AG04450 (cell line): ENCODE measurements at places on chromosomes 16 and 17.

- no peak for DNase-seq
Measured at GRCh38 chr16:26708428-26708827, 358.3 kb upstream of the C16orf82 start.

DNA sequence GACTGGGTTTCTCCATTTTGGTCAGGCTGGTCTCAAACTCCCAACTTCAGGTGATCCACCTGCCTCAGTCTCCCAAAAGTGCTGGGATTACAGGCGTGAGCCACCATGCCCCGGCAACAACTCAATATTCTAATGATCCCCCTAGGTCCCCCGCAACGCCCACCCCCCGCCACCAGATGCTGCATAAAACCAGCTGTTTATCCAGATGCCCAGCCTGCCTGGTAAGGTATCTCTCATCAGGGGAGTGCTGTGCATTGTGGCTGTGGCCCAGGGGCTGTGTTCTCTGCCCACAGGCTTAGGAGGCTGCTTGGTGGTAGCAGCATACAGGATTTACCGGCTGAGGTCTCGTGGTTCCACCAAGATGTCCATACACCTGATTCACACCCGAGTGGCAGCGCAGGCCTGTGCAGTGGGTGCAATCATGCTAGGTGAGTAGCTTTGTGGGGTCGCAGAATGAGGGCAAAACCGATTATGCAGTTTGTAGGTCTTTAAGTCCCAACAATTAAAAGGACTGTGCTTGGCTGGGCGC is 1.3 kb downstream of the HIGD1B start:
- DNase-seq: no peak

DNA sequence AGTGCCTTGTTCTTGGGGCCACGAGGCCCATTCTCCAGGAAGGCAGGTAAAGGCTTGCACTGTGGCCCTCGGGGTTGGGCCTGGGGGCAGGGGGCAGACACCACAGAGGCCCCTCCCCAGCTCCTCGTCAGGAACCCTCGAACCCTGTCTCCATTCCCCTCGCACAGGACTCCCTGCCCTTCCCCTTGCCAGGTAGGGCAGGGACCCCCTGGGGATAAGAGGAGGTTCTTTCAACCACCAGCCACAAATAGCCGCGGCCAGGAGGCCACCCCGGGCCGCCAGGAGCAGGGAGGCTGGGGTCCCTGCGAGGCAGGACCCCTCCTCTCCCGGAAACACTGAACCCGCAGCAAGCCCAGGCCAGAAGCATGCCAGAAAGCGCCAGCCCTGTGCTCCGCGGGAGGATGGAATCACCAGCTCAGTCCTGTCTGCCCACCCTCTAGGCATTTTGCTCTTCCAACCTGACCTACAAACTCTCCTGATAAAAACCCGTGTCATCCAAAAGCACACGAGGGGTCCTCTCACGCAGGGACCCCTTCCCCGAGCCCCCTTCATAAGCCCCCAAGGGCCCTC is 45.6 kb downstream of the SLC47A1 start:
- DNase-seq: no peak

DNA sequence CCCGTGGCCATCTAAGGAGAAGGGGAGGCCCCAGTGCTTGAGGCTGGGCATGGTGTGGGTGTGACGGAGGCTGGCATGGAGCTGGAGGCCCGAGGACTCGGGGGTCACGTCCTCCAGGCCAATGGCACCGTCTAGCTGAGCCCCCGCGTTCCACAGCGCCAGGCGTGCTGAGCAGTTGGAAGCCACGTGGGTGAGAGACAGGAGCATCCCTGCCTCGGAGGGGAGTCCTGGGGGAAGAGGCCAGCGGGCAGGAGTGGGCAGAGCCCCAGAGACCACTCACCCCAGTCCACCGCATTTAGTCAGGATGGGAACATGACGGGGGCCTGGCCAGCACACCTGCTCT is 78.8 kb downstream of the RMI2 start:
- DNase-seq: no peak

DNA sequence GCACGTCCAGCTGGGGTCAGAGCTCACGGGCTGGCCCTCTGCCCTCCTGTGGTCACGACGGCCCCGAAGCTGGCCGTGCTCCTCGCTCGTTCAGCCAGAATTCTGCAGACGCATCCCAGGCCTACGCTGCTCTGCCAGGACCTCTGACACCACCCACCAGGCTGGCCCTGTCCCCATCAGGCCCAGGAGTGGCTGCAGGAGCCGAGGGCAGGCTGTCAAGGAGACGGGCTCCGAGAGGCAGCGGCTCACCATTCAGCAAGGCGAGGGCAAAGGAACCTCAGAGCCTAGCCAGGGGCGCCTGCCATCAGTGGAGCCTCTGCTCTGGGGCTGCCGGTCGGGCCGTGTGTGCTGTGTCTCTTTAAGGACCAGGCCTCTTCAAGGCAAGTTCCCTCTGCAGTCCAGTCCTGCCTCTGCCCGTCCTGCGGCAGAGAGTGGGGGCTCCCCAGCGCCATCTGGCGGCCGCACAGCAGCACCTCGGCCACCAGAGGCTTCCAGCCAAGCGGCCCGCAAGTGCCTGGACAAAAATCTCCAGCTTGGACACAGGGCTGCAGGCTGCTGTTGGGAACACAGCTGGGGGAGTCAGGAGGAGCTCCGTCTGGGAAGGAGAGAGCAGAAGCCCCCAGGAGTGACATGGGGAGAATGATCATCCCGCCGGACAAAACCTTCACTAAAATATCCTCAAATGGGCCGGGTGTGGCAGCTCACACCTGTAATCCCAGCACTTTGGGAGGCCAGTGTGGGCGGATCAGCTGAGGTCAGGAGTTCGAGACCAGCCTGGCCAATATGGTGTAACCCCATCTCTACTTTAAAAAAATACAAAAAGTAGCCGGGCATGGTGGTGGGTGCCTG is 7.4 kb upstream of the ABR start:
- DNase-seq: peak; percentile 79

DNA sequence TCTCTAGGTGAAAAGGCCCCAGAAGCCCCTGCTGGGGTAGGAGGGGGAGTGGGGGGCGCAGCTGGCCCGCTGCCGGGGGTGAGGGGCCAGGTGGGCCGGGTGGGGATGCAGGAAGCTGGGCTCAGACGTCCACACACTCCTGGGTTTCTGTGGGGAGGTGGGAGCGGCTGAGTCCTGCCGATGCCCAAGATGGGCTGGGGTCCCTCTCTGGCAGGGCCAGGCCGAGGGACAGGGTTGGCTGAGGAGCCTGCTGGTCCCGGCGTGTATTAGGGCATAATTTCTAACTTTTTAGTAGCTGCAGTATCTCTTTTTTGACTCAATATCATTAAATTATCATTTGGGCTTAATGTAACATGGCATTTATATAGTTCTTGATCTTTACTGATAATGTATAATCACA is 121.4 kb upstream of the CORO6 start:
- DNase-seq: no peak

DNA sequence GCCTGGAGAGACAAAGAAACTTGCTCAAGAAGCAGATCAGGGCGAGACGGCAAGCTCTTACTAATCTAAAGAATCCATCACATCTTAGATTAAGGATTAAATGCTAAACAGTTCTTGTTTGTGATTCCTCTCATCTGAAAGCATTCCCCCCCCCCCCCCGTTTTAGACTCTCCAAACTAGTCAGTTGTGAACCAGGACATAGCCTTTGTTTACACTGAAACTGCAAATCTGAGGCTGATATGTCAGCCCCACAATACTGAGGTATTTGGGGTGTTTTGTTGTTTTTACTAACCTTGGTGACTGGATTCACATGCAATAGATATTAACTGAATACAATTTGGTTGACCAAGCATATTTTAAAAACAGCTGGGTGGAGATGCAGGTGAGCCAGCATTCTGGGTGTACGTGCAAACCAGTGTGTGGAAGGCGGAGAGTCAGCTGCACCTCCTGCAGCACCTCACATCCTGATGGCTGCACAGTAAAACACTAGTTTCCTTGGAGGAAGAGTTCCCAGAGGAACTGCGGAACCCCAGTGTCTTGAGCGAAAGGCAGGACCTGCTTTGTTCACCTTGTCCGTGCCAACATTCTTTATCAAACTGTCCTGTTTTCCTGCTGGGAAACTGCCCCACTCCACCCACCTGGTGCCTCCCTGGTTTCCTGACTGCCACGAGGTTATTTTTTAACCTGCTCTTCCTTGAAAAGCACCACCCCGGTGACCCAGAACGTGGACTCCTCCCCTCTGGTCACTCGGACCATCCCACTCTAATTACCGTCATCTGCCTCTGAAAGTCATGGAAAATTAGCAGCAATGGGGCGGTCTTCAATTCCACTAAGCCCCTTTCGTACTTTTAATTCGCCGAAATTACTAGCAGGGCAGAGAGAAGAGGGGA is 1.2 kb upstream of the YPEL2 start:
- DNase-seq: no peak

- no peak for DNase-seq
Measured at GRCh38 chr16:84332975-84333684, 35.2 kb upstream of the ATP2C2 start.

- no peak for DNase-seq
Measured at GRCh38 chr16:7408700-7409365, 76.2 kb downstream of the RBFOX1 start.

DNA sequence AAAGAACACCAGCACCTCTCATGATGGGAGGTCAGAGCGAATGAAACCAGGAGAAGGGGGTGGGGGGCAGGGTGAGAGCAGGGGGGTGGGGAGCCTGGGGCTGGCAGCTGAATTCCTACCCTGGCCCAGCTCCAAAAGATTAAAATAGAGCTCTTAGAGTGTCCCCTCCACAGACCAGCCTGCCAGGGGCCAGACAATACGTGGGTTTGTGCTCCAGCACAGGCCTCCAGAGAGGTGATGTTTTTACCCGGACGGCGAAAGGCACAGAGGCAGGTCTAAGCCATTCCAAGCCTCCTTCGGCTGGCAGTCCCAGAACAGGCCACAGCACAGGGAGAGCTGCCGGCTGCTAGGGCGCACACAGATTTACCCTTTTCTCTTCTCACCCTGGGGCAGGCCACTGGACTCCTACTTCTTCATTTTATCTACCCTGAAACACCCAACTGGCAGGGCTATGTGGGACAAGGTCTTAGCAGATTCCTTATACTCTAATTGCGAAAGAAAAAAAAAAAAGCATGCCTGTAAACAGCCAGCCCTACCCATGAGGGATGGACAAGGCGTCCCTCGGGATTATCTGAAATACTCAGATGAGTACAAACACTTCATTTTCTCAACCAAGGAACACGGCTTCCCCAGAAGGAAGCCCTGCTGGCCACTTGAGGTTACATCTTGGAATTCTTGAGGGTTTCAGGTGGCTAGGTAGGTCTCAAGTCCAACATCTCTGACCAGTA is 71.9 kb upstream of the NOG start:
- no peak for DNase-seq

GRCh38 chr17:13550291-13550690 is 51.4 kb downstream of the HS3ST3A1 start:
- no peak for DNase-seq

DNA sequence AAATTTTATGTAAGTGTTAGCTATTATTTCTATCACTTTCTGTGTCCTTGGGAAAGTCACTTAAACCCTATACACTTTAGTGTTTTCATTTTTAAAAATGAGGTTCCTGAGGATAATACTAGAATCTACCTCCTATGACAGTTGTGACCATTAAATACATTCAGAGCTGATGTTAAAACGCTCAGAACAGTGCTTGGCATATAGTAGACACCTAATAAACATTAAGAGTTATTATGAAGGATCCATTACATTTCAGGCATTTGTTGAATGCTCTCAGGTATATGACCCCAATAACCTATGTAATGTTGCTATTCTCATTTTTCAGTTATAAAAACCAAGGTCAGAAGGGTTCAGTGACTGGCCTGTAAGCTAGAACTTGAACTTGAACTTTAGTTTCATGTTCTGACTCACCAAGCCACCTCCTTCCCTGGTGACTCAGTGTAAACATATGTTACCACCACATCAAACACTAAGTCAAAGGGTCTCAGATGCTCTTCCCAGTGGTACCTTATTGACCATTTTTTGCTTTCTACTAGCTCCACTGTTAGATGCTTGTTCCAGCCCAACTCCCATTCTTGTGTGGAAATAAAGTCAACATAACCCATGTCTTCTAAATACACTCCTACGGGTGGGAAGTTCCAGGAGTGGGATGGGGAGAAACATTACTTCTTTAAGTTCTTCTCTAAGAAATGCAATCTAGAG is 47.6 kb downstream of the HSD17B2 start:
- no peak for DNase-seq

- DNase-seq: no peak
Measured at GRCh38 chr17:59760160-59760559, 52.7 kb downstream of the VMP1 start.

DNA sequence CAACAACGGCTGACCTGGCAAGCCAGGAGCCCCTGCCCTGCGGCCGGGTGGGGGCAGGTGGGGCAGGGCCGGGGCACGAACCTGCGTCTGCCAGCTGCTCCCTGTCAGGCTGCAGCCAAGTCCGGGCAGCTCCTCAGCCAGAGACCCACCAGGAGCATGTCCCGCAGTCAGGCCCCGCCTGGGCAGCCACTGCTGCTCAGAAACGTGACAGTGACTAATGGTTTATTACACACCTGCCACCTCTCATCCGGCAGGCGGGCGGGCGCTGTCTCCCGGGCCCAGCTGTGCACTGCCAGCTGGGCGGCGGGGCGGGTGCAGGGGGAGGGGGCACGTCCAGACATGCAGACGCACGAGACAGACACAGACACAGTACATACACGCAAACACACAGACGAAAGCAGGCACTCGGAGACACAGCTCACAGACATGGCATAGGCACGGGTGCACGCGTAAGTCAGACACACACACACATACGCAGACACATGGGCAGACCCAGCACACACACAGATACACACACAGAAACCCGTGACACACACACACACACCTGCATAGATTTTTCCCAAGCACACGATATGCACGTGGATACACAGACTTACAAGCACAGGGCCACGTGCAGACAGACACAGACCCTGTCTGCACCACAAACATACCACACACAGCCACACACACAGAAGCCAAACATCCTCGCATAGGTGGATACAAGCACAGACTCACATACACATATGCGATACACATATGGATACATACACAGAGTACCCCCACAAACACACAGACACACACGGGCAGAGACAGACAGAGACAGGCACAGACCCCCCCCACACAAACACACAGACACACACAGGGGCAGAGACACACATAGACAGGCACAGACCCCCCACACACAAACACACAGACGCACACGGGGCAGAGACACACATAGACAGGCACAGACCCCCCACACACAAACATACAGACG is 248.3 kb upstream of the CIBAR2 start:
- DNase-seq: no peak

- DNase-seq: no peak
Measured at GRCh38 chr16:65781855-65782254, 584.6 kb upstream of the CDH5 start.

DNA sequence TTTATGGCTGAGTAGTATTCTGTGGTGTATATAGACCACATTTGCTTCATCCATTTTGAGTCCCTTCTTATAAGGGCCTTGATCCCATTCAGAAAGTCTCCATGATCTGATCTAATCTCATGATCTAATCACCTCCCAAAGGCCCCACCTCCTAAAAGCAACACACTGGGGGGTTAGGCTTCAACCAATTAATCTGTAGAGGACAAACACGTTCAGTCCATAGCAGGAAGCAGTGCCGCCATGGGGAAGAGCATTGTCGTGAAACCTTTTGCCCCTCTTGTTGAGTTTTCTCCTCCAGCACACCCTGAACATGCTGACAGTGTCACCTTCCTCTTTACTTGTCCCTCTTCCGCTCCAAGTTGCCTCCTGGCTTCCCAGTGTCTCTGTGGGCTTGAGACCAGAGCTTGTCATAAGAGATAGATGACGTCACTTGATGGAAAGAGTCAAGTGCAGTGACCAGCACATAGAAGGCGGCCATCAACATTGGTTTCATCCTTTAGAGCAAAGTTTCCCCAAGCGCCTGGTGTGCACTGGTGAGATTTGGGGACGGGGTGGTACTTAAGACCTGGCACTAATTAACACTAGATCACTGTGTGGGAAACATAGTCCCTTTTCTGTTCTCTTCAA is 74.1 kb downstream of the PRKCB start:
- no peak for DNase-seq
